ENCODE measurements at places on chromosomes 12 and 14.

- no peak for DNase-seq
Measured at GRCh38 chr12:70449074-70449752, 83.1 kb downstream of the KCNMB4 start.

DNA sequence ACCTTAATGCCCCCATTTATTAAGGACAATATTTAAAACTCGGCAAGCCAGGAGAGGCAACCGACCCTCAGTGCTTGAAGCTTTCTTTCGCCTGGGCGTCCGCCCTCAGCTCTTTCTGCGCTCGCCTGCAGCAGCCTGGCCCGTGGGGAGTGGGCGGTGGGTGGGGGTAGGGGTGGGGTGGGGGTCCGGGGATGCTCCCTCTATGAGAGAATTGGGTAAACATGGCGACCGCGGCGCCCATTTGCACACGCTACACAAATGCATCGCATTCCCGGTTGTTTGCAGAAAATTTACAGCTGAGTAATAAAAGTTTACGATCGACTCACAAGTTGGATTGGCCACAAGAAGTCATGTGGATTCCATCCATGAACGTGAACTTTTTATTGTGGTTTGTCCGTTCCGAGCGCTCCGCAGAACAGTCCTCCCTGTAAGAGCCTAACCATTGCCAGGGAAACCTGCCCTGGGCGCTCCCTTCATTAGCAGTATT, 7.7 kb downstream of the HOXC8 start:
- no peak for DNase-seq

GRCh38 chr12:72673853-72674252, 401.7 kb downstream of the TRHDE start:
- DNase-seq = no peak

DNA sequence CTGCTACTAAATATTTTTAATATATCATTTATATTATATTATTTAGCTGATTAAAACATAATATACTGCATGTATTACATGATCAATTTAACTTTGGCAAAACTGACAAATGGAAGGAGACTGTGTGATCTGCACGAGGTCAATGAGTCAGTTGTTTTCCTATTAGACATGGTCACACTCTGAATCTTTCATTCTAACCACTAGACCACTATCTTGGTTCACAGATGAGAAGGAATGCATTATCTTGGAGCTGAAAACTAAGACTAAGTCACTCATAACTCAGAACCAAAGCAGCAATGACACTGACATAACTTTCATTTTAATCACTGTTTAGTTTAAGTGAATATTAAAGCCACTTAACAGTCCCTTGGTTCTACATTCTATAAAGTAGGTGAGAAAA, 37.4 kb downstream of the GNPTAB start:
- DNase-seq = no peak

GRCh38 chr12:50567926-50568325, 63.1 kb downstream of the DIP2B start:
- no peak for DNase-seq

DNA sequence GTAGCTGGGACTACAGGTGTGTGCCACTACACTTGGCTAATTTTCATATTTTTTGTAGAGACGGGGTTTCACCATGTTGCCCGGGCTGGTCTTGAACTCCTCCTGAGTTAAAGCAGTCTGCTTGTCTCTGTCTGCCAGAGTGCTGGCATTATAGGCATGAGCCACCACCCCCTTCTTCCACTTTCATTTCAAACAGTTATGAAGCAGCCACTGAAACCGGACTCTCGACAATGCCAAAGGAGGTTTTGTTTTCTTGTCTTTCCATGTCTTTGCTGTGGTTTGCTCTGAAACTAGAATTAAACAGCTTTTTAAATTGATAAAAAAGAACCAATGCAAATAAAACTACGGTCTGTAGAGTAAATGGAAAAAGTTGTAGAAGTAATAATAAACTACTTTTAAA, 30.4 kb downstream of the RAP1B start:
- no peak for DNase-seq

DNA sequence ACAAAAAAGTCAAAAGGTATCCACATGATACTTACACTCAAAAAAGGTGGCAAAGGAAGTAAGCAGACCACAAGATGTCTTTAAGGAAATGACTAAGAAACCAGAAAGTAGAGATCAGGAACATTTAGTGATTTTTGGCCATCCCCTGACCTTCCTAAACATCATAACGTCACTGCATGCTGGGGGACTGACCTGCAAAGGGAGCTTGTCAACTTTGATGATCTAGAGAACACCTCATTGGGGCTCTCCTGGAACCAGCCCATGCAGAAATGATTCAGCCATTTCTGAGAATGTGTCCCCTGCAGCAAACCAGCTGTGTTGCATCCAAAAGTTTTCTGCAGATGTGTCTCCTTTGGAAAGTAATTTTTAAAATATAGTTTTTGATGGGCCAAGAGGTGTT, 152.2 kb upstream of the RASSF8 start:
- no peak for DNase-seq

DNA sequence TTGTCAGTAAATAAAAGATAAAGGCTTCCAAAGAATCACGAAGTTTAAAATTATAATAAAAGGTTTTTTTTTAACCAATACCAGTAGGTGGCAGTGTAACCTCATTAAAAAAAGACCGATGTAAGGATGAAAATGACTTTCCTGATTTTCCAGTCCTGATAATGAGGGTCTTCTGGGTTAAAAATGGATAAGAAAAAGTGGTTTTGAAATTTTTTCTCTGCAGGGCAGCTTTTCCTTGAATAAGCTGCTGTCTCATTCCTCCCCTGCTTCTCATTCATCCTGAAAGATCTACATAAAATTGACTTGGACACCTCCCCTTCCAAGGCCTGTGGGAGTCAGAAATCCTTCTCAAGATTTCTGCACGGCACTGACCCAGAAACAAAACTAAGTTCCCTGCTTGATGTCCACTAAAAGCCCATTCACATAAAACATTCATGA, 58.9 kb upstream of the FBXO33 start:
- DNase-seq = no peak

GRCh38 chr14:93122826-93123225, 7.1 kb upstream of the ITPK1 start:
- no peak for DNase-seq

GRCh38 chr12:105748806-105749600, 389.8 kb downstream of the NUAK1 start:
- peak; percentile 32 for DNase-seq

GRCh38 chr12:83257726-83258125, 571.0 kb downstream of the TMTC2 start:
- no peak for DNase-seq

GRCh38 chr14:54719406-54719805, 152.5 kb downstream of the SAMD4A start:
- DNase-seq = no peak

DNA sequence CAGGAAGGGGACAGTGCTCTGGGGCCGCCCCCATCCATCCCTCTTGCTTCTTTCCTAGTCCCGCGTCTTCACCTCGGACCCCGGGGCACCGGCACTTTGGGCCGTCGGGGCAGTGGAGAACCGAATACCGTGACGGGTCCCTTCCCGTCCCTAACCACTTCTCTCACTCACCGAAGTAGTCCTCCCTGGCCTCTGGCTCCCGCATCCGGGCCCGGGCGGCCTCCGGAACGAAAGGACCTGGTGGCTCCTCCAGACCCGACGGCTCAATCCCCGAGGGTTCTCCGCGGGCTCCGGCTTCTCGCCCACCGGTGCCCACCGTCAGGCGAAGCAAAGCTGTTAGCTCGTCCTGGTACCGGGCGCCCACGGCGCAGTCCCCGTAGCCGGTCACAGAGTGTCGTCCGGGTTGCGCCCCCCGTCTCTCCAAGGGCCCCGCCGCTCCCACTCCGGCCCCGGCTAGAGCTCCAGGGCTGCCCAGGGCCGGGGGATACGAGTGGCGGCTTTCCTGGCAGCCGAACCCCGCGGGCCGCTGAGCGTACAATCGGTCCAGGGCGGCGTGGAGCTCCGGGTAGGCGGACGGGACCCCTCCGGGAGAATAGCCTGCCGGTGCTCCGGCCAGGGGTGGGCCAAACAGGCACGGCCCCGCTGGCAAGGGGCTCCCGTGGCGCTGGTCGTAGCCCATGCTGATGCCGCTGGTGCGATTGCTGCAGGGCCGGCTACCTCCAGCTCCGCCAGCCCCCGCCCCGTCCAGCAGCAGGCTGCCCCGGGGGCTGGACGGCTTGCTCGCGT, 1.1 kb downstream of the AJUBA start:
- no peak for DNase-seq

DNA sequence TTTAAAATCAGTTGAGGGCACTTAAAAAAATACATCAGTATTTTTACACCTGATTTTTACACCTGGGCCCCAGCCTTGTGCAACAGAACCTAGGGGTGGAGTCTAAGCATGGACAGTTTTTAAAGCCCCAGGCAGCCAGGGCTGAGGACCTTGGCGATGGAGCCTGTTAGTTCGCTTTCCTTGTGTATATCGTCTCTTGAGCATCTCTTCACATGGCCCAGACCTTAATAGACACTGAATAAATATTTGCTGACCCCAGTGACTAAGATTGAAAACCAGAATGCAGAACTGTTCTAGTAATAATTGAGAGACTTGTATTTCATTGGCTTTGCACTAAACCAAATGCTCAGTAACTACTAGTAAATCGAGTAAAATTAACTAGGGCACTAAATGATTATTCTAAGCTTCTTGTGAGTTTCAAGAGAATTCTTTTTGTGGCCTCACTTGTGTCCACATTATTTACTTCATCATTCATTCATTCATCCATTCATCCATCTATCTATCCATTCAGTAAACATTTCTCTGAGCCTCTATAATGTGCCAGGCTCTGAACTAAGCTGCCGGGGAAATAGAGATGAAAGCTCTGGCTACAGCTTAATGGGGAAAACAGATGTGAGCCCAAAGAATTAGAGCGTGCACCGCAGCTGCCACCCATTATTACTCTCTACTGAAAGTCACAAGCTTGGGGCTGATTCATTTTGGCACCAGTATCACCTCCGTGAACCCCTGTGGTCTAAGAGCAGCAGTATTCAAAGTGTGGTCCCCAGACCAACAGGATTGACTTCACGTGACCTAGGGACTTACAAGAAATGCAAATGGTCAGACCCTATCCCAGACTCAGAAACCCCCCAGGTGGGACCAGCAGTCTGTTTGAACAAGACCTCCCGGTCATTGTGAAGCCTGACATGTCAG, 30.7 kb upstream of the BCL7A start:
- no peak for DNase-seq

DNA sequence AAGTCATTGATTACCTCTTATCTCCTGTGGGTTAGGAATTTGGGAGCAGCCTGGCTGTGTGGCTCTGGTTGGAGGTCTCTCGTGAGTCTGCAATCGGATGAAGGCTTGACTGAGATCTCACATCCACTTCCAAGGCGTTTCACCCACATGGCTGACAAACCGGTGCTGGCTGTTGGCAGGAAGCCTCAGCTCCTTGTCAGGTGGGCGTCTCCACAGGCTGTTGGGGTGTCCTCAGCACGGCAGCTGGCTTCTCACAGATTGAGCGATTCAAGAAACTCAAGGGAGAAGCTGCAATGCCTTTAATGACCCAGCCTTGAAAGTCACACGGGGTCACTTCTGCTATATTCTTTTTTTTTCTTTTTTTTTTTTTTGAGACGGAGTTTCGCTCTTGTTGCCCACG, 28.6 kb upstream of the CORO1C start:
- DNase-seq = peak; percentile 48

DNA sequence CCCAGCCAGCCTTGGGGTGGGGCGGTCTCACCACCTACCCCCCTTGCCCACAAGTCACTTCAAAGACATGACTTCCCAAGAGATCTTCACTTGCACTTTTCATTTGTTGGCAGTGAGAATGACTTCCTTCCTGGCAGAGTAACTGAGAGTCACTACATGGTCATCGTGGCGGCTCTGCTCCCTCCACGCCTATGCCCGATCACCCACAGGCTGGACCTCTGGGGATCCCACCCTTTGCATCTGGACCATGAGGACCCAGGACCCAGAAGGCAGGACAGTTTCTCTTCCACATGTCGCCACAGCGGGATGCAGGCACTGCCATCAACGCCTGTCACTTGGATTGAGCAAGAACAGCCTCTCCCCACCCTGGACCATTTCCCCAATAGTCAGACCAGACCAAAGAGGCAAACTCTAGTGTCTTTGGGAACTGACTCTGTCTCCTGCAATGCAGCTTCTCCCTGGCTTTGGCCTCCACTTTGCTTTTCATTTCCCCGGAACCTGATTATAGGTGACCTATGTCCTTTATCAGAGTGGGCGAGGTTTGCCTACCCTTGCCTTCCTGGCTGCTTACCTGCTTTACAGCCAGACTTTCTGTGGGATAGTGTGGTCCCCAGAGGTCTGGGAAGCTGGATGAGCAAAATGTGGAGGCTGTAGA, 3.6 kb downstream of the VDR start:
- no peak for DNase-seq

All from anterior cingulate cortex (tissue), 58 donors.